ENCODE measurements at places on chromosomes 5 and 9. TPM values are rescaled to one million over a fixed set of nuclear protein-coding genes. Genes with fewer than 3 reads are reported as not detected.

Gene CSF1R
- polyA plus RNA-seq, result 1.1 TPM

Gene REEP2
- polyA plus RNA-seq, result 0.52 TPM

Gene ADGRD2
- not detected for polyA plus RNA-seq

Gene CTXN3
- not detected for polyA plus RNA-seq

Gene CAMK4
- polyA plus RNA-seq, result 85.3 TPM

DNA sequence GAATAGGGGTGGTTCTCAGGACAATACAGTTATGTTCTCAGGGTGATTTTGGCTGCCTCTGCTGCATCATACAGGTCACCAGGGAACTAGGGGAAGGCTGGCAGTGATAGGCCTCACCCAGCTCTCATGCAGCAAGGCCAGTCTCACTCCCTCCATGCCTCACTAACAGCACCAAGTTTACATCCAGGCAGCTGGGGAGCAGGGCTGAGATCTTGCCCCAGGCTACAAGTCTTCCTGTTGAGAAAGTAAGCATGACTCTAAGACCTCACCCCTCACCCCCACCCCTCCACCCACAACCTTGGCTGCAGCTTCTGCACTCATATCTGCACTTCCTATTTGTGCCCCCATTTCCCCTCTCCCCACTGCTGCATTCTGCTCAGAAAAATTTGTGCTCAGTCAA is 481.2 kb downstream of the ACTL7B start:
- DNase-seq, result no peak

GRCh38 chr9:115606838-115607237 is 488.9 kb upstream of the TNC start:
- DNase-seq, result no peak

- peak; percentile 53 for DNase-seq
Measured at GRCh38 chr9:34989946-34990635, 546 bp downstream of the DNAJB5 start.

DNA sequence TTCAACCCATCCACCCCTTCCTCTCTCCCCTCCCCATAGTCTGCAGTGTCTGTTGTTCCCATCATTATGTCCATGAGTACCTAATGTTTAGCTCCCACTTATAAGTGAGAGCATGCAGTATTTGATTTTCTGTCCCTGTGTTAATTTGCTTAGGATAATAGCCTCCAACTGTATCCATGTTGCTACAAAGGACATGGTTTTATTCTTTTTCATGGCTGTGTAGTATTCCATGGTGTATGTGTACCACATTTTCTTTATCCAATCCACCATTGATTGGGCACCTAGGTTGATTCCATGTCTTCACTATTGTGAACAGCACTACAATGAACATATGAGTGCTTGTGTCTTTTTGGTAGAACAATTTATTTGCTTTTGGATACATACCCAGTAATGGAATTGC is 187.1 kb downstream of the PCSK5 start:
- DNase-seq, result no peak

DNA sequence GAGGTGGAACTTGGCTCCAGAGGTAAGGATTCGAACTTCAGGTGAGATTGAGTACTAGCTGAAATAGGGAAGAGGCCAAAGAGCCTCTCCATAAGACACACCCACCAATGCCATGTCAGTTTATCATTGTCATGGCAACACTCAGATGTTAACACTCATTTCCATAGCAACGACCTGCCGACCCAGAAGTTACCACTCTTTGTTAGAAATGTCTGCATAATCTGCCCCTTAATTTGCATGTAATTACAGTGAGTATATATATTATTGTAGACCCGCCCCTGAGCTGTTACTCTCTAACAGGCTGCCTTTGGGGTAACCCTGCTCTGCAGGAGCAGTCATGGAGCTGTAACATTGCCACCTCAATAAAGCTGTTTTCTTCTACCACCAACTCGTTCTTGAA is 10.2 kb upstream of the NTRK2 start:
- DNase-seq, result no peak

GRCh38 chr5:86557920-86558319 is 59.8 kb upstream of the COX7C start:
- no peak for DNase-seq

DNA sequence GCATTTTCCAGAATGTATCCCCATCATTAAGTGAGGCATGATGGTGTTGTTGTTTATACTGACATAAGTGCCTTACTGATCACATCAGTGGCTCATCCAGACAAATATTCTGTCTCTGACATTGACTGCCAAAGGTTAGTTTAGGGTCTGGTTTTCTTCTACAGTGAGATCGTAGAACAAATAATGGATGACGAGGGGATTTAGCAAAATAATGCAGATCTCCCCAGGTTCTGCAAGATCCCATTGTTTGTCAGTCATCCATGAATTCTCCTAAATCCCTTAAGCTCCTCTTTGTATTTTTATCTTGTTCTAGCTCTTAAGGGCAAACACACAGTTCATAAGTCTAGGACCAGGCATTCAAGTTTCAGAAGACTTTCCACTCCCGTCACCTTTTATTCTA is 93.1 kb upstream of the DHFR start:
- DNase-seq, result no peak

DNA sequence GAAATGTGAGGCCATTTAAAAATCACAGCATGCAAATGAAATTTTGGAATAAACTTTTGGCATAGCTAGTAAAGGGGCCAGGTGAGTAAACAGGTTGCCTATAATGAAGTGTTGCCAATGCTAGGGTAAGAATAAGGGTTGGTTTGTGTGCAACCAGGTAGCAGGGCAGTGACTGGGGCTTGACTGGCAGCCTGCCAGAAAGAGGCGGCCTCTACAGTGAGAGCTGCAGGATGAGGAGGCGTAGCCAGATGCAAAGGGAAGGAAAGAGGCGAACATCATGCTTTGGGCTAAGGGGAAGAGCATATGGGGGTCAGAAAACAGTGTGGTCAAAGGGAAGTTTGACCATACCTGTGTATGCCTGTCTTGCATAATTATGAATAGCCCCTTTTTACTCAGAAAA is 70.6 kb downstream of the MAST4 start:
- DNase-seq, result no peak

DNA sequence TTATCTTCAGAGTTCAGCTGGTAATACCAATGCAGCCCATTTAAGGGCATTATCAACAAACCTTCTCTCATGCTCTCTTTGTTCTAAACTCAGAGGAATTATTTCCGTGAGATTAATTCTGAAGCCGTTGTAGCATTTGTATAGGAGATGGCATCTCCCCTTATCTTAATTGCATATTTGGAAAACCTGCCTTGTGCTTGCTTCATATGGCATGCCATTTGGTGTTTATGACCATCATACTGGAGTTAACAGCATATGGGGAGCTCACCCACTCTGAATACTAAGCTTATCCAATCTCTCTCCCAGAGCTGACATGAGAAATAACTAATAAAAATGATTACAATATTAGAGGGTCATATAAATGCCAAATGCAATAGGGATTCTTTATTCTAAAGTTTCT is 243.2 kb downstream of the BRINP1 start:
- no peak for DNase-seq

- DNase-seq, result no peak
Measured at GRCh38 chr9:112541685-112542084, 55.1 kb downstream of the KIAA1958 start.

- no peak for DNase-seq
Measured at GRCh38 chr9:4022435-4023067, 277.3 kb downstream of the GLIS3 start.

DNA sequence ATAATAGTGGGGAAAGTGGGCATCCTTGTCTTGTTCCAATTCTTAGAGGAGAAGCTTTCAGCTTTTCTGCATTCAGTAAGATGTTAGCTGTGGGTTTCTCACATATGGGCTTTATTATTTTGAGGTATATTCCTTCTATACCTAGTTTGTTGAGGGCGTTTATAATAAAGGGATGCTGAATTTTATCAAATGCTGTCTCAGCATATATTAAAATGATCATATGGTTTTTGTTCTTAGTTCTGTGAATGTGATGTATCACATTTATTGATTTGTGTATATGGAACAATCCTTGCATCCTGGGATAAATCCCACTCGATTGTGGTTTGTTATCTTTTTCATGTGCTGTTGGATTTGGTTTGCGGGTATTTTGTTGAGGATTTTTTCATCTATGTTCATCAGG is 43.1 kb downstream of the FGD3 start:
- no peak for DNase-seq

DNA sequence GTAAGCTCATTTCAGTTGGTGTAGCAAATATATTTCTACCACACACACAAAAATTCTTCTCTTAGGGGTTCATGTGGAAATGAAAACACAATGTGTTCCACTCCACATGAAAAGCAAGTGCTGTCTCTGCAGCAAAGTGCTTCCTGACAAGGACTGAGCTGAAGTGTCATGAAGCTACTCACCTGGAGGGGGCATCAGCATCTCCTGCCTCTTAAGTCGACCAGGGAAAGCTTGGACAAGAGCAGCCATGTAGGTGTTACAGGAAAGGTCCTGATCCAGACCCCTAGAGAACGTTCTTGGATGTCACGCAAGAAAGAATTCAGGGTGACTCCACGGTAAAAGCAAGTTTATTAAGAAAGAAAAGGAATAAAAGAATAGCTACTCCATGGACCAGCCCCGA is 62.8 kb downstream of the SV2C start:
- no peak for DNase-seq
